ENCODE measurements at places on chromosomes 5 and 9.

DNA sequence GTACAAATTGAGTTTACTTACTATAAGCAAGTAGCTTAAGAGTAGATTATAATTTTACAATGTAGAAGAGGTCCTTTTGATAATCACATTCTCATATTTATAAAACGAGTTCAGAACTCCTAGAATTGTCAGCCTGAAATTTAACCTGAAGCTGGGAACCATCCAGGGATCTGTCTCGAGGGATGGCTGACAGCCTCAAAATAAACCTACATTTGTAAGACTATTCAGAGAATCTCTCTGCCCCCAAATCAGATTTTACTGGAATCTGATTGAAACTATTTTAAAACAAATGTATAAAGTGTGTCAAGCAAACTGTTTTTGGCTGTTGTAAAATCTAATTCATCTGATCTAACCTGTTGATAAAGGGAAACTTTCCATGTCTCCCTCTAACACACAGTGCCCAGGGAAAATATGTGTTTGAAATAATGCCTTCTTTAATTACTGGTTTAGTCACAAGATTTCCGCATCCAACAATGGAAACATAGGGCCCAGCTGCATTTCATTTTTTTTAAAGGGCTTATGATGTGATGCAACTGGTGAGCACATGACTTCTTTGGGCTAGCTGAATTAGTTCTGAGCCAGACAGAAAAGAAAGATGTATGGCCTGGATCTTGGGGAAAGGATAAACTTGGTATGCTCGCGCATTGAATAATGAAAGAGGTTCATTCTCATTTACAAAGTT, 30.3 kb downstream of the SLC25A46 start:
- DNase-seq: no peak

GRCh38 chr5:161299053-161299452, 247.5 kb downstream of the GABRB2 start:
- no peak for DNase-seq

GRCh38 chr5:40273936-40274335, 405.8 kb upstream of the PTGER4 start:
- no peak for DNase-seq

GRCh38 chr5:150399524-150400211, 13.0 kb downstream of the CD74 start:
- DNase-seq: no peak

- no peak for DNase-seq
Observed at GRCh38 chr5:147339313-147339712, 104.5 kb downstream of the STK32A start.

DNA sequence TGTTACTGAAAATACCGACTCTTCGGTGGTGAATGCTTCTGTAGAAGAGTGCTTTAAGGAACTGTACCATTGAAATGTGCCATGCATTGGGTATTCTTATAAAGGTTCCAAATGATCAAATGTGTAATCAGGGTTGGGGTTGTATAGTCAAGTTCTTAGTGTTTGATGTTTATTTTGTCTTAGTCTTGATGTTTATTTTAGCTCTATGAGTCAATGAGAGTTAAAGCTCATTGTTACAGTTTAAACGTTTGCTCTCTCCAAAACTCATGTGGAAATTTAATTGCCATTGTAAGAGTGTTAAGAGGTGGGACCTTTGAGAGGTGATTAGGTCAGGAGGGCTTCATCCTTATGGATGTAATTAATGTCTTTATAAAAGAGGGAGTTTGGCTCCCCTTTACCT, 153.0 kb downstream of the FER start:
- DNase-seq: no peak

Measured in NCI-H2227 treated with DMSO at 0.1 percent for 48 hours (cell line).